Prostate gland (tissue), 2 donors: ENCODE measurements at places on chromosomes 16 and 17. TPM values are rescaled to one million over a fixed set of nuclear protein-coding genes. Genes with fewer than 3 reads are reported as not detected.

PRSS21 gene
- 33.5 TPM for total RNA-seq

EPN3 gene
- 60.8 TPM for total RNA-seq

MT4 gene
- not detected for total RNA-seq

ABCC3 gene
- 66.1 TPM for total RNA-seq

PKMYT1 gene
- total RNA-seq = 25.5 TPM

LRRC37A3 gene
- total RNA-seq = 5.6 TPM

ZG16B gene
- total RNA-seq = 268 TPM

SLC16A6 gene
- total RNA-seq = 0.85 TPM

PCGF2 gene
- 17.1 TPM for total RNA-seq

RMI2 gene
- 6.0 TPM for total RNA-seq

P2RX5 gene
- not detected for total RNA-seq

GCGR gene
- 0.97 TPM for total RNA-seq

LGALS9B gene
- total RNA-seq = not detected

CDR2L gene
- 34.9 TPM for total RNA-seq

FLYWCH1 gene
- 55.6 TPM for total RNA-seq

KIF18B gene
- total RNA-seq = 2.5 TPM

TNRC6C gene
- total RNA-seq = 29.7 TPM

SLC52A1 gene
- 1.7 TPM for total RNA-seq

KCTD19 gene
- 7.0 TPM for total RNA-seq

NPB gene
- 9.8 TPM for total RNA-seq

PRDM7 gene
- 0.09 TPM for total RNA-seq

TMC7 gene
- total RNA-seq = 2.9 TPM

NECAB2 gene
- total RNA-seq = not detected
